Progenitor cell of endocrine pancreas (in vitro differentiated cells): ENCODE measurements at places on chromosomes 1 and 21.

DNA sequence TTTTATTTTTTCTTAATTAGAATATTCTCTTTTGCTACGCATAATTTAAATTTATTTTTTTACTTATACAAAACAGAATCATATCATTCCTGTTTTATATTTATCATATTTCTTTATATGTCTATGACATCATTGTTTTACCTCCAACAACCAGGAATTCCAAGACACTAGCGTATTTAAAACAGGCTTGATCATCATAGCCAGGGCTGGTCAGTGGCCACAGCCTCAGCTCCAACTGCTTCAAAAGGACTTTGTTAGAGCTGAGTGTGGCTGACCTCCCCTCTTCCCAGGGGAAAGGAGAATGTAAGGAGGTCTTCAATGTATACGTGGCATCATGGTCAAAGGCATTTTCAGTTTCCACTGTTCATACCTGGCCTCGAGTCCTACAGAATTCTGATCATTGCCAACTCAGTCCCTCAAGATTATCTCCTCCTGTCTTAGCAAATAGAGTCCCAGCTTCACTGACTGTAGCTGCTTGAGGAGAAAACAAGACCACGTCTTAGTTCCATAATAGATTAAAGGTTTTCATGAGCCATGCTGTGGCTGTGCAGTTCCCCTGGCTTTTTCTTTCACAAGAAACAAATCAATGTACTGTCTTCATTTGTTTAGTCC is 444.0 kb downstream of the PTPRC start:
- DNase-seq = no peak

GRCh38 chr1:118947003-118947765 is 41.0 kb downstream of the TBX15 start:
- no peak for DNase-seq

DNA sequence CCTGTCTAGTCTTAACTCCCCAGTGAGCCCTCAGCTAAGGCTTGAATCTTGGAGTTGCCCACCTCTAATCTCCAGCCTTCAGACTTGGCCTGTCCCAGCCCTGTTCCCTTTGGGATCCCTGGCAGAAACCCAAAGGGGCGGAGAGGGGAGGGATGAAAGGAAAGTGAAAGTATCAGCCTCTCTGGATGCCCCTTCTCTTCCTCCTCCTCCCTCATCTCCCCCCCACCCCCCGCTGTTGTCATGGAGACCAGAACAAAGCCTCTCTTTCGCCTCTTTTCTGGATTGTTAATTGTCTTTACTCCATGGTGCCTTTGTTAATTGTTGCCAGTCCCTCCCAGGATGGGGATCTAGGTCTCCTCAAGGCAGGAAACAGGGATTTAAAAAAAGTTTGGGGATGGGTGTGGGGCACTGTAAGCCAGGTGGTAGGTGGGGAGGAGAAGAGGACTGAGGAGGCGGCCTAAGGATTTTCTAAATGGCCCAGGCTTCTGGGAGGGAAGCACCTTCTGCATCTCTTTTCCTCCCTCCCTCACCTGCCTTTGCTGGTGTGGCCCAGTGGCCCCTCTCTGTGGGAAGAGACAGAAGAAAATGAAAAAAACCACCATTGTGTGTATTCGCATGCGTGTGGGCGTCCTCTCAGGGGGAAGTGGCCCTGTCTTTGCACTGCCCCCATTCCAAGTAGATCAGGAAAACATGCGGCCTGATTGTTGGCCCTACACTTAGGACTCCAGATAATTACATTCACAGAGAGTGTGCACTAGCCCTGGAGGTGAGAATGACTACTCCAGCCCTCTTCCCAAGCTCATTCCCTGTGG is 7.5 kb upstream of the SOX13 start:
- no peak for DNase-seq

- no peak for DNase-seq
Measured at GRCh38 chr1:4549930-4550329, 104.5 kb upstream of the AJAP1 start.

- no peak for DNase-seq
Measured at GRCh38 chr1:31757204-31757679, 6.9 kb downstream of the ADGRB2 start.
